ENCODE measurements at places on chromosomes 4 and X. TPM values are rescaled to one million over a fixed set of nuclear protein-coding genes. Genes with fewer than 3 reads are reported as not detected.

GRCh38 chrX:45143455-45143854 lies 57.2 kb downstream of the DIPK2B start:
- no peak for DNase-seq

GRCh38 chr4:2172161-2172560 lies 69.8 kb downstream of the HAUS3 start:
- DNase-seq = no peak

The NMU gene
- not detected for polyA plus RNA-seq

- DNase-seq = no peak
Measured at GRCh38 chr4:110867251-110867960, 244.5 kb upstream of the PITX2 start.

GRCh38 chr4:138452826-138453225 lies 210.7 kb upstream of the SLC7A11 start:
- no peak for DNase-seq

- no peak for DNase-seq
Measured at GRCh38 chr4:9811806-9812205, 30.4 kb downstream of the DRD5 start.

The N4BP2 gene
- 0.97 TPM for polyA plus RNA-seq
